ENCODE measurements at places on chromosomes 5 and 9.

- DNase-seq, result no peak
Observed at GRCh38 chr5:108523360-108523759, 141.5 kb upstream of the FBXL17 start.

GRCh38 chr5:96690861-96691260 lies 28.7 kb downstream of the CAST start:
- peak; percentile 56 for DNase-seq

GRCh38 chr9:27861887-27862286 lies 288.6 kb upstream of the C9orf72 start:
- no peak for DNase-seq

DNA sequence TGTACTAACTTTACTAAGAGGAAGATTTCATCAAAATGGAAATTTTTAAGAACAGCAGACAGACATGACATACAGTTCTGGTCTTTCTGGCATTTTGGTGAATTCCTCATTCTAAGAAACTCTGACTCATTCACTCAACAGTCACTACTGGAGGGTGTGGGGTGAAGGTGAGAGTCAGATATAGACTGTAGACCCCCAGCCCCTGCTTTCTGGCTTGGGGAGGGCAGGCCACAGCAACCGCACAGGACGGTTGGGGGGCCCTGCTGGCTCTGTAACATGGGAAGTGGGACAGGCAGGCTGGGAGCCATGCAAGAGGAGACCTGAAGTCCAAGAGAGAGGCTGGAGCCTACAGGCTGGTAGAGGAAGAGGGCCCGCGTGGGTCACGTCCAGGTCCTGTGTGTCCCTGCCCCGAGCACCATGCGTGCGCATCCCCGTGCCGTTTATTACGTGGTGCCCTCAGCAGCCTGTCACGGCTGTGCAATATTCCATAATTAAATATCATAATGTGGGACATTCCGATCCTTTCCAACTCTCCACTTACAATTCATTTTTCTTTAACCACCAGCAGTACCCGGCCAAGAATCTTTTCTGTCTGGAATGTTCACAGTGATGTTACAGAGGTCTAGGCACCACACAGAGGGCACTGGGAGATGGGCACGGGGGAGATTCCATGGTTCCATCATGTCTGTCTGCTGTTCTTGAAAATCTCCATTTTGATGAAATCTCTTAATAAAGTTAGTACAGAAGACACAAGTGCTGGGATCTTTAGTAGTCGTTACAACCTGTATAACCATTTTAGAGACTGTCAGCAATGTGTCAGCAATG lies 75.5 kb downstream of the SEMA4D start:
- DNase-seq, result peak; percentile 61

DNA sequence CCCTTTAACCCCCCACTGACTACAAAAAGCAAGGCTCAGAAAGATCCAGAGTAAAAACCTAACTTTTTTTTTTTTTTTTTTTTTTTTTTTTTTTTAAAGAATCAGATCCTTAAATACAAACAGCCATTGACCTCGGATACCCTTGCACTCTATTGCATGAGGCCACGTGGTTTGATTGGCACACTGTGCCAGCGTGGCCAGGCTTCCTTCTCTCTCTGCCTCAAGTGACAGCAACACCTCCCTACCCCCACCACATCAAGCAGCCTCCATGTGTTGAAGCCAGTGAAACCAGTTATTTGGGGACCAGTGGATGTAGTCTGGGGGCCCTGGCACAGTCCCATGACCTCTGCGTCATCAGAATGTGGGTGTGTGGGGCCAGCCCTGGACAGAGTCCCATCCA lies 71.4 kb downstream of the OTULIN start:
- DNase-seq, result no peak

DNA sequence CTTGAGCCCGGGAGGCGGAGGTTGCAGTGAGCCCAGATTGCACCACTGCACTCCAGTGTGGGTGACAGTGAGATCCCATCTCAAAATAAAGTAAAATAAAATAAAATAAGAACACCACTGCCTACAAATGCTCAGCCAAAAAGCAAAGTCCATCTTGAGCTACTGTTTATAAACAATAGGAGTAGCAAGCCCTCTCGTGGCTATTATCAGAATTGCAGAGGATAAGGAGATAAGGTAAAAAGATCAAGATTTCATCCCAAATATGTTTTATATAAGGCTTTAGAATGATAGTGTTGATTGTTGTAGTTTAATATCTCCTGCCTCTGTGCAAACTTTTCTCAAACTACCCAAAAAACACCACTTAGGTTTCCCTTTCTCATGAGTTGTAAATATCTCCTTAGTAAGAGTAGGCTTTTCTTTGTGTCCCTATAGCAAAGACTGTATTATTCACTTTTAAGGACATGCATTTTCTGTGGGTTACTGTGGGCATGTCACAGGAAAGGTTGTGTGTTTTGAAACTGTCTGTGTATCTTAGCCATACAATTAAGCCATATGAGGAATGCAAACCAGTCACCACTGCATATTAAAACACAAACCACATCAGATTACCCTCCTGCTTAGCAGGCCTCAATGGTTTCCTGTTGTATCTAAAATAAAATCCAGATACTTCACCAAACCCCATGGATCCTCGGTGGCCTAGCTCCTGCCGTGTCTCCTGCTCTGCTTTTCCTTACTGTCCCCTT lies 31.8 kb upstream of the CKS2 start:
- DNase-seq, result peak; percentile 81

- no peak for DNase-seq
Observed at GRCh38 chr5:111147502-111147901, 55.4 kb downstream of the WDR36 start.

- no peak for DNase-seq
Observed at GRCh38 chr5:56479696-56480077, 246.6 kb upstream of the ANKRD55 start.

- no peak for DNase-seq
Observed at GRCh38 chr9:136081113-136081825, 13.8 kb downstream of the NACC2 start.

- DNase-seq, result peak; percentile 42
Observed at GRCh38 chr9:70389621-70390266, 24.7 kb downstream of the KLF9 start.

GRCh38 chr5:160921423-160922285 lies 69.6 kb upstream of the ATP10B start:
- no peak for DNase-seq

- no peak for DNase-seq
Observed at GRCh38 chr5:27727254-27727653, 688.9 kb upstream of the CDH9 start.

- peak; percentile 52 for DNase-seq
Observed at GRCh38 chr9:129486756-129487657, 133.9 kb downstream of the C9orf50 start.

DNA sequence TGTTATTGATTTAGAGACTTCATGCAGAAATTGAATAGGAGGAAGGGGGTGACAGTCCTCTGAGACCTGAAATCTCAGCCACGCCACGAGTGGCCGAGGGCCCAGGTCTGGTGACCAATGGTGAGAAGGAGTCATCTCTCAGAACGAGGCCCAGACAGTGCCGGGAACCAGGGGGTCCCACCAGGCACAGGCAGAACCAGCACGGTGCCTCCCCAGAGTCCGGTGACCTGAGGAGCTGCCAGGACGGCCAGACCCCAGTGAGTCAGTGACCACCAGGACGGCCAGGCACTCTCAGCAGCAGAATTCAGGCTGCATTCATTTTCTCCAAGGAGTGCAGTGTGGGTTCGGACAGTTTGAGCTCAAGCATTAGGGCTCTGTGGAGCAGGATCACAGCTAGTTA lies 43.8 kb upstream of the NKD2 start:
- DNase-seq, result no peak

DNA sequence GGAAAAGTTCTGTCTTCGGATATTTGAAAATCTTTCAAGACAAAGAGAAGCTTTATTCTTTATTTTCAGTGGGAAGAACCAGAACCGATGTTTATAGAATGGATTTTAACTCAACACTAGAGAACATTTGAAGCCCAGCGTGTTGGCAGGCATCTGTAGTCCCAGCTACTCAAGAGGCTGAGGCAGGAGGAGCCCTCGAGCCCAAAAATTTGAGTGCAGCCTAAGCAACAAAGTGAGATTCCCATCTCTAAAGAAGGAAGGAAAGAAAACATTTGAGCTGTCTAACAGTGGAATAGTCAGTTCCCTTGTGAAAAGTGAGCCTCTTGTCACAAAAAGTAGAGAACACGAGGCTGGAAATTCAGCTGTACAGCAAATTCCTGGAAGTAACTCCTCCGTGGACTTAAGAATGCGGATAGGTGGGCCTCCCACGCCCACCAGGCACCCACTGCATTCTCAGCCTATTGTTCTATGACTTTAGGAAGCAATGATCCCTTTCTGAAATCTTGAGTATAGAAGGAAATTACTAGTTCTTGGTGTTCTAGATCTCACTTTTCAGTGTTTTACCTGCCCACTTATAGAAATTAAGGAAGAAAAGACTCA lies 2.3 kb upstream of the PTPDC1 start:
- DNase-seq, result no peak

DNA sequence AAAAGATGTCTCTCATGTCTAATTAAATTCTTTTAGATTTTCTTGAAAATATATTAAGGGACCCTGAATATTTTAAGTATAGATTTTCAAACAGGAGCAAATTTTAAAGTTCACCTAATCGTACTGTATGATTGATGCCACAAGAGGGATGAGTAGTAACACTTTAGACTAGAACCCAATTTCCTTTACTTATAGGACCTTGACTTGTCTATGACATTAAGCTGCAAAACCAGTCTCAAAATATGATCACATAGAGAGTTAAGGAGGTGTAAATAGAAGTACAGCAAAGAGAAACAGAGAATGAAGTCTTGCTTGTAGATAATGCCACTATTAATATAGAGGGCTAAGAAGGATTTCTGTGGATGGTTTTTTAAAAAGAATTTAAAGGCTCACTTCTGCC lies 312.9 kb upstream of the PRR16 start:
- peak; percentile 14 for DNase-seq

DNA sequence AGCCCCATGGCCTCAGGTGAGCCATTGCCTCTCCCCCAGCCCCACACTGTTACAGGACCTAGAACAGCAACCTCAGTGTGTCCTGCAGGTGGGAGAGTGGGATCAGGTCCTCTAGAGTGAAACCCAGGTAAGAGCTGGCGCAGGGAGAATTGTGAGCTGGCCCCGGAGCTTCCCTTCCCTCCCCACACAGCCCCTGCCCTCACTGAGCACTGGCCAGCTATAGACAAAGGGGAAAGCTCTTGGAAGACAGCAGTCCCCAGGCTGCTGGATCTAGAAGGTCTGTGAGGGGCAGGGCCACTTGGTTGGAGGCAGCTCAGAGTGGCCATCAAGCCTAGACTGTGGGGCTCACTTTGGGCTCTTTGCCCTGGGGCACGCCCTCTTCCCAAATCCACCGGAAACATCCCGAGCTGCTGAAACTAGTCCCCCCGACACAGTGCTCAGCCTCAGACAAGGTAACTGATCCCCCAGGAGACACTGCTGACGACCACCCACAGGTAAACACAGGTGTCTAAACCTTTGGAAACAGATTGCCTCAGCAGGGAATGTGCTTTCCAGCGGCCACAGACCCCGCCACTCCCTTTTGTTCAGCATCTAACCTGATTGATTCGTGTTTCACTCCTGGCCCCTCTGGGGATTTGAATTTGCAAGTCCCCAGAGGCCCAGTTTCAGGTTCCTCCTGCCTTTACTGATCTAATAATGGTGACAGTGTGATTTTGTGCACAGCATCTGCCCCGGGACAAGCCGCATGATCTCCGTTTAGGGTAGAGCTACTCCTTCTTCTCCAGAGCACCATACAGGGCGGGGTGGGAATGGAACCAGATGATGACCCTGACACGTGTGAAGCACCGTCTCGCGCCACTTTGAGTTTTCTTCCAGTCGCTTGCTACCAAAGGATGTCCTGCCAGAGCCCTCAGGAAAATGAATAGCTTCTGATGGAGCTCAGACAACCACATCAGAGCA lies 42.2 kb upstream of the ADAMTS2 start:
- no peak for DNase-seq

DNA sequence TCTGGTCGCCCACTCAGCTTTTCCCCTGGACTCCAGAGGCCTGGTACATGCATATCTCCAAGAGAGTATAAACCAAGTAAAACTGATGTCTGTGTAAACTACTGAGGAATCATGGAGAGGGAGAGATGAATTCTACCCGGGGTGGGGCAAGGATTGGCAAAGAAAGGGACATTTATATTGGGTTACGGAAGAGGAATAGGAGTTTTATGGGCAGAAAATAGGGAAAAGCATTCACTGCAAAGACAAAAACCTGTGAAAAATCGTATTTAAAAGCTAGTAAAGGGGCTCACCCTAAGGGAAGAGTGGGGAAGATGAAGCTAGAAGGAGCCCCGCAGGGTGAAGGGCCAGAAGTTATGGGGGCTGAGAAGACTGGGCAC lies 248.0 kb upstream of the KLF4 start:
- no peak for DNase-seq

DNA sequence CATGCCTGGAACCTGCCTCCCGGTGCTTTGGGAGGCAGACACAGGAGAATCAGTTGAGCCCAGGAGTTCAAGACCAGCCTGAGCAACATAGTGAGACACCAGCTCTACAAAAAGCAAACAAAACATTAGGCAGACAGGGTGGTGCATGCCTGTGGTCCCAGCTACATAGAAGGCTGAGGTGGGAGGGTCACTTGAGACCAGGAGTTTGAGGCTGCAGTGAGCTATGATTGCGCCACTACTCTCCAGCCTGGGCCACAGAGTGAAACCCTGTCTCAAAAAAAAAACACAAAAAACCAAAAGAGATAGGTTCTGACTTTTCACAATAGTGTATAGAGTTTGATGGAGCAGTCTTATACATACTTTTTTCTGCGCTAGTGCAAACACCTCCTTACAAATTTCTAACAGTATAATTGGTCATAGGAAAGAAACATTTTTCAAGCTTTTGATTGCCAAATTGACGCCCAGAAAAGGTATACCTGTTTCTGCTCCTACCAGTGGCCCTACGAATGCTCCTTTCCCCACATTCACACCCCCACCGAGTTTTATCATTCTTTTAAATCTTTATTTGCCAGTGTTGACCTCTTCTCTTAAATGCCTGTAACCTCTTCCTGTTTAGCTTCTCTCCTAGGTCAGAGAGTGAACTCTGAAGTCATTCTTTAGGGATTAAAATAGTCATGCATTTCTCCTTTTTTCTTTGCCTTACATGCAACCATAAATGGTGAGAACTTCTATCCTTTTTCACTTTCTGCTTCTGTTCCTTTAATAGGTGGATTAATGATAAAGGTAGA lies 7.5 kb downstream of the DOCK8 start:
- DNase-seq, result no peak

DNA sequence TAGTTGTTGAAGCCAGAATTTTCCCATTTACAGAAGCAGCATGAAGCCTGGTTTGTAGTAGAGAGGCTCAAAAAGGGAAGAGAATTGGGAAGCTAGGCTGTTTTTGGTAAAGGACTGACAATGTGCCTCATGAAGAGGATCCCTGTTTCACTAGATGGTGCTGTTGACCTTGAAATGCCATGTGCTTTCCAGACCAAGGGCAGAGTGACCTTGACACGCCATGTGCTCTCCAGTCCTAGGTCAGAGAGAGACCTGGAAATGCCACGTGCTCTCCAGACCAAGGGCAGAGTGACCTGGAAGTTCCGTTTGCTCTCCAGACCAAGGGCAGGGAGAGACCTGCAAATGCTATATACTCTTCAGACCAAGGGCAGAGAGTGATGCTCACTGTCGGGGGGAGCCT lies 32.0 kb downstream of the UNC13B start:
- no peak for DNase-seq
